ENCODE measurements at places on chromosomes 5 and 9.

DNA sequence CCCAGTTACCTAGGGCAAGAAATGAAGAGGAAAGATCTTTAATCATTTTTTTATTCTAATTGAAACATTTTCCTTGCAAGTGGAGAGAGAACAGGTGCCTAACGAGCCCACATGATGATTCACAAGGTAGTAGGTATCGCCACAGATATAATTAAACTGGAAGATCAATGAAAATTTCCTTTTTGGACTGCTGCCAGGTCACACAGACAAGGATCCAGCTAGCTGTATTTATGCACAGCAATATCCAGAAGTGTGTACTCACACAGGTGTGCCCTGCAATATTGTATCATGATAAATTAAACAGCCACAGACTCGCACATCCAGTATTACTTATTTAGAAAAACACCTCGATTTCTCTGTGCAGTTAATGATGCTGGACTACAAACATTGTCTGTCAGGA is 294.0 kb upstream of the SMARCA2 start:
- no peak for DNase-seq

DNA sequence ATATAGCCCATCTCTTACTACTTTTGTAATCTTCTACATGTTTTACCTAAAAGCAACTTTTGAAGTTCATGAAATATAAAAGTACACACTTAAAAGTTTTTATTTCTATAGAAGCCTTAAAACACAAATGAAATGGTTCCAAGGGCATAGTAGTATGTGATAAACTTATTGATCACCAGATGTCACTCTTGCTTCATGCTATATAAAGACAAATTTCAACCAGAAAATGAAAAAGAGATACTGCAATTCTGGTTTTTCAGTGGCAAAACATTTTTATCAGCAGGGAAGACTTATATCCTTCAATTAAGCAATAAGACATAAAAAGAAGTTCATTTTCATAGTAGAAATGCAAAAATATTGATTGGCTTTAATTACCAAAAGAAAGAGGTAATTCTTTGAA is 69.4 kb upstream of the FBXL17 start:
- DNase-seq, result no peak

GRCh38 chr9:100317706-100318105 is 35.0 kb downstream of the TEX10 start:
- no peak for DNase-seq

- no peak for DNase-seq
These were observed 9.4 kb downstream of the TSC1 start for GRCh38 chr9:132935026-132935425.

DNA sequence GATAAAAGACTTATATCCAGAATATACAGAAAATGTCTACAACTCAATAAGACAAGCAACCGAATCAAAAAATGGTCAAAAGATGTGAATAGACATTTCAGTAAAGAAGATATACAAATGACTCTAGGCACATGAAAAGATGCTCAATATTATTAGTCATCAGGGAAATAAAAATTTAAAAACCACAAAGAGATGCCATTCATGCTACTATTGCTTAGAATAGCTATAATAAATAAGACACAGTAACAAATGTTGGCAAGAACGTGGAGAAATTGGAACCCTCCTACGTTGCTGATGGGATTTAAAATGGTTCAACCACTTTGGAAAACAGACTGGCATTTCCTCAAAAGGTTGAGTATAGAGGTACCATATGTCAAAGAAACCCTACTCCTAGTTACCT is 39.8 kb downstream of the POLK start:
- DNase-seq, result no peak

- DNase-seq, result peak; percentile 52
These were observed 28.7 kb upstream of the F2RL1 start for GRCh38 chr5:76789991-76790581.

DNA sequence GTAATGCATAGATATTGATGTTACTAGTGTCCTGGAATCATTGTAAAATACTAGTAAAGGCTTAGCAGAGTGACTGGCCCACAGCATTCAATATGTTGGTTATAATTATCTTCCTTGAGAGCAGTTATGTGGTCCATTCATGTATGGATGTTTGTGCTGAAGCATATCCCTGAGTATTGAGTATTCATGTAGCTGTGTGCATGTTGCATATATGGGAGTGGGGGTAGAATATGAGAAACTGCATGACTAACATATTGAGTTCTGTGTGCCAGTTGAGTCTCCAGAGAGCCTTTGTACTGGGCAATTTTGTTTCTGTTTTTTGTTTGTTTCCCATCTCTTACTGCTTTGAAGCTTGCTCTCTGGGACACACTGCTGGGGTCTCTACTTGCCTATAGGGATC is 222.7 kb upstream of the TRIM32 start:
- no peak for DNase-seq

DNA sequence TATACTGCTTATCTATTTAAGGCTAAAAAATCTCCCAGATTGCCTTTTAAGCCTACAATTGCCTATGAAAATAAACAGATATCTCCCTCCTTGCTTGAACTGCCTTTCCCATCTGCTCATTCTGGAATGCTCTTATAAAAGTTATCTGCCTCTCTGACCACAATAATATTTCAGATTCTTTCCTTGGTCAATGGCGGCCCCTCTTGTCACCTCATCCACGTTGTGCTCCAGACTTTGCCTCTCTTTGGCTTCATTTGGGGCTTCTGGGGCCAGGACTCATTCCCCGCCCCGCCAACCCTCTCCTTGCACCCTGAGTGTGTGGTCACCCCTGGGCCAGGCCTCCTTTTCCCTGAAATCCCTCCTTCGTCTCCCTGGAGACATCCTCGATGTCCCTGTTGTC is 110.0 kb upstream of the RPS23 start:
- no peak for DNase-seq

DNA sequence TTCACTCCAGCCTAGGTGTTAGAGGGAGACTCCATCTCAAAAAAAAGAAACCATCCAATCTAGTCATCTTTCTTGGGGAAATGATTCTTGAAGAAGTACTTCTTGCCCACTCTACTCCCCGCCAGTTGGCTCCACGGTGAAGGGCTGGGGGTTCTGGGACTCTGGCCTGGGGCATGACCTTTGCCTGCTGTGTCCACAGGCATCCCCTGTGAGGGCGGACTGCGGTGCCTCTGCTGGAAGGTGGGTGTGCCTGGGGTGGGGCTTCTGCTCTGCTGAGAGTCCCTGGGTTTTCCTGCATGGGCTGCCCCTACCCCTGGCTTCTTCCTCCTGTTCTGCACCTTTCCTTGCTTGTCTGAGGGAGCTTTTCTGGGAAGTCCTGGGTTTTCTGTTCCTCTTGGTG is 3.5 kb downstream of the TBC1D13 start:
- DNase-seq, result no peak

DNA sequence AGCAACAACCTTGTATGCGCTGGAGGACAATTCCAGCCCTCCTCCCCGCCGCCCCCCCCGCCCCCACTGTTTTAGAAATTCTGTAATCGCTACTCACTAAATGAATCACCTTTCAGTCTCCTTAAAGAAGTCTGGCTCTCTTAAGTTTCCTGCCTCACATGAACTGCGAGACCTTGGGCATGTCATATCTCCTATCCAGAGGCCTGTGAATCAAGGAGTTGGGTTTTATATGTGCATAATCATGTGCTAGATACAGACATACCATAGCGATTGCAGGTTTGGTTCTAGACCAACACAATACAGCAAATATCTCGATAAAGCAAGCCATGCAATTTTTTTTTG is 337 bp upstream of the DMAC1 start:
- DNase-seq, result peak; percentile 11

- no peak for DNase-seq
These were observed 37.7 kb upstream of the MRPS30 start for GRCh38 chr5:44770780-44771717.

GRCh38 chr5:171050916-171051315 is 189.1 kb downstream of the RANBP17 start:
- DNase-seq, result no peak

DNA sequence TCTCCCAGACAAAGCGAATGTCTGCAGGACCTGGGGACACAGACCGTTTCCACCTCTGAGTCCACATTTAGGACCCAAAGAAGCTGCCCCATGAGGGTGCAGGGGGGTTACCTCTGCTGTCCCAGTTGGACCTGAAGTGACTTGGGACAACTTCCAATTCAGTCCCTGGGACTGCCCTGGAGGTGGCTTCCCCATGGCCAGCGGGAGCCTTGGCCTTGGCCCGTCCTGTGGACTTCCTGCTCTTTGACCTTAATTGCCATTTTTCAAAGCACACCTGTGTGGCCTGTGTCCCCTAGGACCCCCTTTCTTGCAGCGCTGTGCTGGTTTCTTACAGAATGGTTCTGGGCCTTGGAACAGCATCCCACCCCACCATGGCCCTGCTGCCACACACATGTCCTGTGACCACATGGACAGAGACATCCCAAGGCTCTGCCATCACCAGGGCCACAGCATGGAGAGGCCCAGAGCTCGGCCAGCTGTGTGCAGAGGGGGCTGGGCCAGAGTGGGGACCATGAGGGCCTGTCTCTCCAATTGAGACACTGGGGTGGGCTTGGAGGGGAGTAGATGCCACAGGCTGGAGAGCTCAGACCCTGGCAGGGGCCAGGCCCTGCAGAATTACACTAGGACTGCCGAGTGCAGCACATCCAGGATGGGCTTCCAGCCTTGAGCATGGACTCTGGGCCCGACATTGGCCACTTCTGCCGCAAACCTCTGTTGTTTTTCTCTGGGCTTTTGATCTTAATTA is 45.8 kb downstream of the SECISBP2 start:
- DNase-seq, result no peak

GRCh38 chr9:131049829-131050715 is 41.1 kb downstream of the LAMC3 start:
- no peak for DNase-seq

DNA sequence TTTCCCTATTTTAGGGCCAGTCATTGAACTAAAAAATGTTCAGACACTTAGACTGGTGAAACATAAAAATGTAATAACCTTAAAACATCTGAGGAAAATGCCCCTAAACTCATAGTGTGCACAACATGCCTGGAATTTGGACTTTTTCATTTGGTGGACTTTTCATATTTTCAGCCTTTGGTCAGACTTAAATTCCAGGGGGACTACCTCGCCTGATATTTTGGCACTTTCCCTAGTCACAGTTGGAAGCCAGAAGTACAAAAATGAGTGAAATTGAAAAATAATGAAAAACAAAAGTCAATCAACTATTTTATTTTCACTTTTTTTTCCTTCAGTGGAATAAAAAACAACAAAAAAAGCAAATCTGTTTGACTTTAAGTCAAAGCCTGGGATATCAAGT is 256.2 kb downstream of the ACTL7B start:
- DNase-seq, result no peak

GRCh38 chr9:37220971-37221370 is 100.6 kb downstream of the ZCCHC7 start:
- no peak for DNase-seq

DNA sequence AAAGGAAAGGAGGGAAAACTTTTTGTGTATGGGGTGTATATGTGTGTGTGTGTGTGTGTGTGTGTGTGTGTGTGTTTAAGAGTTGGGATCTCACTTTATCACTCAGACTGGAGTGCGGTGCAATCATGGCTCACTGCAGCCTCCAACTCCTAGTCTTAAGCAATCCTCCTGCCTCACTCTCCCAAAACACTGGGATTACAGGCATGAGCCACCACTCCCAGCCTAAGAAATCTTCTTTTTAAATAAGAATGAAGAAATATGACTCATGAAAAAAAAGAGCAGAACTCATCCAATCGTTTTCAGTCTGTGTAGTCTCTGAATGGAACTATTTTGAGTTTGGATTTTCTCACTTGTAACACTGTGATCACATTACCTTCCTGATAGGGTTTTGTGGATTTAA is 601.5 kb downstream of the ACTL7B start:
- no peak for DNase-seq

- no peak for DNase-seq
These were observed 193.5 kb upstream of the ANKH start for GRCh38 chr5:15065091-15065490.

DNA sequence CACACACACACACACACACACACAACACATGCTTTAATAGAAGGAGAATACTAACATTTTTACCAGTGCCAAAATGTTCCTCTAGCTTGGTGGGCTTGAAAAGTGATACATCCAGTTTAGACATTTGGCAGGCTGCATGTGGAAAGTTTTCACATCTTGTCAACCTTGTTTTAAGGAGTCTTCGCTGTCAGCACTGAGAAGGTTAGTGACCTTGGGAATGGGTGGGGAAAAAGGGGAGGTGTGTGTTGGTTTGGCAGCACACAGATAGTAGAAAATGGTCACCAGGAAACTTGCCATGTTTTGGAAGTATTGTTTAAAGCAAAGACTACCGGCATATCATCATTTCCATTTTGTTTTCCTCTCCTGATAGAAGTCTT is 346.5 kb upstream of the ADAMTSL1 start:
- no peak for DNase-seq

DNA sequence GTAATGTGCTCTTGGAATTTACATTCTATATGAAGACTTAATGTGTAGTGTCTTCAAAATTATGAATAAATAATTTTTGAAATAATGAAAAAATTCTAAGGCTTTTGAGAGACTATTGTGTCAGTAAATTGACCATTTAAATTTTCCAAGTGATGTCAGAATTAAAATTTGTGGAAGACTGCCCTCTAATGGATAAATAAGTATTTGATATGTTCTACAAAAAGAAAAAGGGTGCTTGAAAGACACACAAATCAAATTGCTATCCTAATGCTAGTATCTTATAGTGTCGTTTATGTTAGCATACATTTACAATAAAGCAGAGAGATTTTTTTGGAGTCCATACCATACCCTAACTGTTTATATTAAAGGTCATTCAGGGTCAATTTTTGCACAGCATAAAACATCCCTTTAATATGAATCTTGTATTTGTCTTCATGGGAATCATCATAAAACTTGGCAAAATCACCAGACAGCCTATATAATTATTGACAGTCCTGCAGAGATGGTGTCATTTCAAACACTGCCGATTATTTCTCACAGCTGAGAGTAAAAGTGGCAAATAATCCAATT is 120.8 kb upstream of the SLC27A6 start:
- DNase-seq, result peak; percentile 11

DNA sequence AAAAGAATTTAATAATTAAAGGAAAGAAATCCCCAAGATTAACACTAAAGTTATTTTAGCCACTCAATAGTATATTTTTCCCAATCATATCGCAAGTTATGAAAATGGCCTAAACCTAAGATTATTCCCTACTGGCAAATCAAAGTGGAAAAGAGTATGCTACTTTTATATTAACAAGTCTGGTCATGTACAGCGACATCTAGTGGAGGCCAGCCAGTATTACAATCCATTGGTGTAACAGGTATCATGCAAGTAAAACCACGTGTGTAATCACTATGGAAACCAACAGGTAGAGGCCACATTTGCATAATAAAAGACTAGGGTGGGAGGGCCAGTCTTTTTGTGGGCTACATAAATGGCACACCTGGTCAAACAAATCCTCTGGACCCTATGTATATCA is 976.4 kb upstream of the CDH9 start:
- DNase-seq, result no peak

GRCh38 chr9:124754289-124754688 is 16.8 kb downstream of the NR6A1 start:
- DNase-seq, result no peak

All from A549 (cell line).